Osteoblast (primary cell): ENCODE measurements at places on chromosomes 5 and 9.

DNA sequence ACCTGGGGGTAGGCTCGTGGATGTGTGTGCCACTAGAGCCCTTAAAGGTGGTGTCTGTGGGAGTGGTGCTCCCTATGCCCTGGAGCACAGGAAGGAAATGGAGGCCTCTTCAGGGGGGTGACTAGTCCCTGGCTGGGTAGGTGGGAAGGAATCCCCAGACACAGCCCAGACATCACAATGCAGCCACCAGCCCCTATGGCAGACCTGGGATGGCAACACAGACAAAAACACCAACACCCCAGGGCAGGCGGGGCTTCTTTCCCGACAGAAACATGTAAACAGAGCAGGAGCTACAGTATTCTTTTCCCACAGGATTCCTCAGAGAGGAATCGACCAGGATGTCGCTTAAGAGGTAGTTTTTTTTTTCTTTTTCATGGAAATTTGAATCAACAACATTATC, 10.4 kb upstream of the NR5A1 start:
- DNase-seq: no peak

DNA sequence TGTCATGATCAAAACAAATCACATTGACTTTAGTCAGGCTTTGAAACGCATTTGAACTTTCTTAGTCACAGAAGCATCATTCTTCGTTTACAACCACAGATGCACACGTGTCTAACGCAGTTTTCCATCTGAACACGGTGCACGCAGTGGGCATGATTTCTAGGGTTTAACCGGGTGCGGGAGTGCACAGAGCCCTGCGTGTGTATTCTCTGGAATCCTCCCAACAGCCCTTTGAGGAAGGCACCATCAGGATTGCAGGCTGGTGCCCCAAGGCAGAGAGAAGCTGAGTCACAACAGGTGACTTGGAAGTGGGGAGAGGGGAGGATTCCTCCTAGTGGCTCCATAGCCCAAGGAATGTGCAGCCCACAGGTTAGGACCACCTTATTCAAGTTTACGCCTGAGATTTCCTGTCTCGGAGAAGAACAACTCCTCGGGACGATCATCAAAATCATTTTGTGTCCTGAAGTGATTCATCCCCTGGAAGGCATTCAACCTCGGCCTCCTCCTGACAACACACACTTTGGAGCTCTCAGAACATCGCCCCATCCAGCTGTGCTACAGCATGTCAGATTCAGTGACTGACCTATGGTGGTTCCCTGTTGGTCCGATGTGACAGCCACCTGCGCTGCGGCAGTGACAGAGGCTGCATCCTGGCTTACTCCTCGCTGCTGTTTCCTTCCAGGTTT, 13.1 kb downstream of the ROPN1L start:
- DNase-seq: peak; percentile 94

DNA sequence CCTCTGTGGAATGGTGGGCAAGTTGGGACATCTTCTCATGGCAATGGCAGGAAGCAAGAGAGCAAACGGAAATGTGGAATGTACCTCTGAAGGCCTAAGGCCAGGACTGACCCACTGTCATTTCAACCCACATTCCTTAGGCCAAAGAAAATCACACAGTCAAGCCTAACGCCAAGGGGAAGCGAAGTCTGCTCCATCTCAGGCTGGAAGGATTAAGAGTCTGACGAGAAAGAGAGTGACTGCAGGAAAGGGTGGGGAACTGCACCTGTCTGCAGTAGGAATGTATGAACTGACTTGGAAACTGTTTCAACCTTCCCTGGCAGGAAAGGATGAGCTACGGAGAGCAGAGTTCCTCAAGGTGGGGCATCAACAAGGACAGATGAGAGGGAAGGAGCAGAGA, 90.2 kb upstream of the TAS2R1 start:
- DNase-seq: no peak

DNA sequence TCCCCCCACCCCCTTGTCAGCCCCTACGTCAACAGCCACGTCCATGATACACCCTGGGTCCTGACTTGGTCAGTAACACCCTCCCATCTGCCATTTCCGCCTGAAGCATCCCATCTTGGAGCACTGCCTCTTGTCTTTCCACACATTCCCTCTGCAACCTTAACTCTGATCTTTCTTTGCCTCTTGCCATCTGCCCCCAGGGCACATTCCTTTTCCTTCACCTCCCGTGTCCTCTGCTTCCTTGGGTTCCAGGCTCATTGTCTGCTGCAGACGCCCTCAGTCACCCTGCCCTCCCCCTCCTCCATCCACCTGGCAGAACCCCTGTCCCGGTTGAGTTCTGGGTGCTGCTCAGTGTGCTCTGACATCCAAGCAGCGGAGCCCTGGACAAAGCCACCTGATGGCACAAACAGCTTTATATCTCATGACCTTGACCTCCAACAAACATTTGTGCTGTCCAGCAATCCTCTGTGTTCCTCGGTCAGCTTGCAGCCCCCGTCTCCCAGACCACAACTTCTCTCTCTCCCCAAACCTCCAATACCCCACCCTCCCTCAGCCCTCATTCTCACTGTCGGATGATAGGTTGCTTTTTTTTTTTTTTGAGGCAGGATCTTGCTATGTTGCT, 97.7 kb upstream of the IER5L start:
- DNase-seq: peak; percentile 42

GRCh38 chr5:86807046-86808031, 189.6 kb downstream of the COX7C start:
- no peak for DNase-seq
